ENCODE measurements at places on chromosomes 5 and 9. TPM values are rescaled to one million over a fixed set of nuclear protein-coding genes. Genes with fewer than 3 reads are reported as not detected.

The PRLR gene
- total RNA-seq: 0.27 TPM

The TMEM174 gene
- not detected for total RNA-seq

The ALDH1A1 gene
- total RNA-seq: 118 TPM

The ANKRD31 gene
- 0.16 TPM for total RNA-seq

The ISL1 gene
- total RNA-seq: 21.3 TPM

The FOXD4L6 gene
- total RNA-seq: not detected

The PTAR1 gene
- 67.6 TPM for total RNA-seq

The SCGB3A2 gene
- total RNA-seq: not detected

The DPM2 gene
- total RNA-seq: 15.0 TPM

The SOHLH1 gene
- total RNA-seq: not detected

The GNE gene
- 34.2 TPM for total RNA-seq

The PCDHB5 gene
- 7.5 TPM for total RNA-seq

The PRR16 gene
- 3.2 TPM for total RNA-seq

The OR1Q1 gene
- total RNA-seq: not detected

The INSL4 gene
- not detected for total RNA-seq

The IL5 gene
- total RNA-seq: not detected

The SAXO1 gene
- total RNA-seq: not detected

The PTGDS gene
- total RNA-seq: 48.0 TPM

The BHMT gene
- not detected for total RNA-seq

The F12 gene
- 0.27 TPM for total RNA-seq

The KCNN2 gene
- total RNA-seq: 2.8 TPM

The PSD2 gene
- 0.16 TPM for total RNA-seq

The TRIM36 gene
- 1.5 TPM for total RNA-seq

The GAPVD1 gene
- 41.2 TPM for total RNA-seq

The SHISAL2B gene
- not detected for total RNA-seq

The ADAMTSL2 gene
- 5.8 TPM for total RNA-seq

The SURF2 gene
- 11.2 TPM for total RNA-seq

The GABRA6 gene
- not detected for total RNA-seq

The SLC22A4 gene
- 0.25 TPM for total RNA-seq

The BICD2 gene
- total RNA-seq: 42.3 TPM

The PTPRD gene
- total RNA-seq: 53.9 TPM

The SLCO6A1 gene
- not detected for total RNA-seq

The GABRG2 gene
- 0.27 TPM for total RNA-seq

The HMGXB3 gene
- 23.1 TPM for total RNA-seq

The NUTM2F gene
- not detected for total RNA-seq

The TMEM215 gene
- total RNA-seq: not detected

The RXFP3 gene
- not detected for total RNA-seq

The PFN3 gene
- not detected for total RNA-seq

The SPINK5 gene
- total RNA-seq: 0.94 TPM

The CCNO gene
- total RNA-seq: not detected

The KIF4B gene
- total RNA-seq: 0.08 TPM

The LRRC19 gene
- total RNA-seq: not detected

The FOXD4L3 gene
- total RNA-seq: not detected
